Trophoblast cell (in vitro differentiated cells and primary cell): ENCODE measurements at places on chromosomes 7 and 10.

DNA sequence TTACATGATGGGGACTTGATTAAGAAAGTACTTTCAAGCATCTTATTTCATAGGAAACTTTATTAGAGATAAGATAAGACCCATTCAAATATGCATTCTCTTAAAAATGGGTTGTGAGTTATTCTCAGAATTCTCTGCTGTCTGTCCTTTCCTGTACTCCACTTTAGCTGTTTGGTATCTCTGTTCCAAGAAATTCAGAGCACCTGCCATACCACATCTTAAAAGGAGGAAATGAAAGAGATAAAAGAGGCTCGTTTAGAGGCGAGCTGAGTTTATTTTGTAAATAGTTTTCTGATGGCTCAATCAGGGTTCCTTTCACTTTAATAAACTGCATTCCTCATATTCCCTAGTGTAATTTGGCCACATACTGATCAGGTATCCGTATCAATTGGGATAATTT, 87.2 kb downstream of the MDFIC start:
- DNase-seq, result no peak

DNA sequence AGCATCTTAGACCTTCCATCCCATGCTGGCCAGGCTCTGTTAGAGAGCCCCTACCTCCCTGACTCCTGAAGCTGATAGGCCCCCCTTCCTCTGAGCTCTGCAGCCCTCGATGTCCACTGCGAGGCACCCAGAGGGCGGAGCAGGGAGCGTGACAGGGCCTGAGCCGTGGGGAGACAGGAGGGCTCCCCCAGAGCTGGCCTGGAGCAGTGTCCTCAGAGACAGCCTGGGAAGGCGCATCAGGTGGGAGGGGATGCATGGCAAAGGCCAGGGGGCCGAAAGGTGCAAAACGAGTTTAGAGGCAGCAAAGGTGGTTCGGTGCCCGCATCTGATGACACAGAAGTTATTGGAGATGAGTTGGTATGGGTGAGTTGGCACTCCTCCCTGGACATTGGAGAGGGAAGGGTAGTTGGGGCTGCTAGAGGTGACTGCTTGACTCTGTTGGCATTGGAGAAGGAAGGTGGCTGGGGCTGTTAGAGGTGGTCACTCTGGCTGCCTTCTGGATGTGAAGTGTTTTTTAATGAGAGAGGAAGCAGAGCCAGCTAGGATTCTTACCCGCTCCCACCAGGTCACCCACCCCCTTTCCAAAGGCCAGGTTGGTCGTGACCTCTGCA, 53.1 kb downstream of the PRF1 start:
- no peak for DNase-seq

- no peak for DNase-seq
Observed at GRCh38 chr7:114942446-114943175, 20.7 kb downstream of the MDFIC start.

- DNase-seq, result no peak
Observed at GRCh38 chr7:41170466-41170865, 532.4 kb downstream of the INHBA start.

GRCh38 chr10:96576277-96576980, 10.4 kb downstream of the TM9SF3 start:
- no peak for DNase-seq

DNA sequence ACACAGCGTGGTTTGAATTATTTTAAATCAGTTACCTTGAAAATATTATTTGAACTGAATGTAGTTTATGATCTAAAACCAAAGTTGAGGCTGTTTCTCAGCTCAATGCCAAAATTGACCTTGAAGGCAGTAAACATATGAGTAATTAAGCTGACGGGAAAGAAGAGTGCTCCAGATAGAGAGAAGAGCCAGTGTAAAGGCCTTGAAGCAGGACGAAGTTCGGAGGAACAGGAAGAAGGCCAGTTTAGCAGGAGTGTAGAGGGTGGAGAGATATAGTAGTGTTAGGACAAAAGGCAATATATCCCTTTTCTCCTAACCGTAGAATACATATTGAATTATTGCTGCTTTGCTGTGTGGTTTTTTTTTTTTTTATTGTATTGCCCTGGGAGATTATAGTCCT, 63.2 kb downstream of the CYP51A1 start:
- no peak for DNase-seq

DNA sequence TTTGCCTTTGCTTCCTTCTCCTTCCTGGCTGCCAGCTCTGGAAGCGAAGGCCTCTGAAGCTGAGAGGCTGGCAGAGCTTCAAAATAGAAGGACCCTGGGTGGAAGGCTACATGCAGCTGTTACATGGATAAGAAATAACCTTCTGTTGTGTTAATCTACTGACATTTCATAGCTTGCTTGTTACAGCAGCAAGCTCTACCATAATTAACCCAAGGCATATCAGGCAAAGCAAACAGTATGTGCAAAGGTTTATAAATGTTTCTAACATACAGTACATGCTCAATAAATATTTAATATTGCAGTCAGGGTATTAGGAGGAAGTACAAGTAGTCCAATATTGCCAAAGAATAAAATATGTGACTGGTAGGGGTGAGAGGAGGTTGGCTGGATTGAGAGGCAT, 55.6 kb upstream of the MKLN1 start:
- DNase-seq, result no peak

DNA sequence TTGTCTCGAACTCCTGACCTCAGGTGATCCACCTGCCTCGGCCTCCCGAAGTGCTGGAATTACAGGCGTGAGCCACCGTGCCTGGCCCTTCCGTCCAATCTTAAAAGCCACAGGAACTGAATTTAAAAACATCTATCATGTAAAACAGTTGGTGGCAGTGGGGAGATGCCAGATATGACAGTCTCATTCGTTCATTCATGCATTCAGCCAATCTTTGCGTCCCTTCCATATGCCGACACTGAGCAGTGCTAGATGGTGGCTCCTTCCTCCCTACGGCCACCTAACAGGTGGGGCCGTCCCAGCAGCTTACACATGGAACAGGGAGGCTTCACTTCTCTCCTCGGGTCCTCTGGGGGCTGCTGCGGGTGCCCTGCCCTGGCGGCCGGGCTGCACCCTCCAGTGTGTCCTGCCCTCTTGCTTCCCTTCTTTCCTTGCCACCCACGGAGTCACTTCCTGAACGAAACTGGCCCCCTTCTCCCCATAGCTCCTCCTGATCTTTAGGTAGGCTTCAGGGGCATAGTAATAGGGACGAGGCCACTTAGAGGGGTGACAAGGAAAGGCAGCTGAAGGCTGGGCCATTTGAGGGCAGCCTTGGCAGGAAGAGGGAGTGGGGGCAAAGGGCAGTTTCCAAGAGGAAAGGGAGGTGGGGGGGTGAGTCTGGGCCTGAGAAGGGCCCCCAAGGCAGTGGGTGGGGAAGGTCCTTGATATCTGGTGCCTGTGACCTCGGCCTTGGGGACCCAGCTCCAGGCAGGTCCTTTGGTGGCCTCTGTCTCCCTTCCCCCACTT, 53.8 kb downstream of the PROSER2 start:
- DNase-seq, result no peak

GRCh38 chr7:155274633-155275355, 22.9 kb upstream of the INSIG1 start:
- DNase-seq, result no peak

DNA sequence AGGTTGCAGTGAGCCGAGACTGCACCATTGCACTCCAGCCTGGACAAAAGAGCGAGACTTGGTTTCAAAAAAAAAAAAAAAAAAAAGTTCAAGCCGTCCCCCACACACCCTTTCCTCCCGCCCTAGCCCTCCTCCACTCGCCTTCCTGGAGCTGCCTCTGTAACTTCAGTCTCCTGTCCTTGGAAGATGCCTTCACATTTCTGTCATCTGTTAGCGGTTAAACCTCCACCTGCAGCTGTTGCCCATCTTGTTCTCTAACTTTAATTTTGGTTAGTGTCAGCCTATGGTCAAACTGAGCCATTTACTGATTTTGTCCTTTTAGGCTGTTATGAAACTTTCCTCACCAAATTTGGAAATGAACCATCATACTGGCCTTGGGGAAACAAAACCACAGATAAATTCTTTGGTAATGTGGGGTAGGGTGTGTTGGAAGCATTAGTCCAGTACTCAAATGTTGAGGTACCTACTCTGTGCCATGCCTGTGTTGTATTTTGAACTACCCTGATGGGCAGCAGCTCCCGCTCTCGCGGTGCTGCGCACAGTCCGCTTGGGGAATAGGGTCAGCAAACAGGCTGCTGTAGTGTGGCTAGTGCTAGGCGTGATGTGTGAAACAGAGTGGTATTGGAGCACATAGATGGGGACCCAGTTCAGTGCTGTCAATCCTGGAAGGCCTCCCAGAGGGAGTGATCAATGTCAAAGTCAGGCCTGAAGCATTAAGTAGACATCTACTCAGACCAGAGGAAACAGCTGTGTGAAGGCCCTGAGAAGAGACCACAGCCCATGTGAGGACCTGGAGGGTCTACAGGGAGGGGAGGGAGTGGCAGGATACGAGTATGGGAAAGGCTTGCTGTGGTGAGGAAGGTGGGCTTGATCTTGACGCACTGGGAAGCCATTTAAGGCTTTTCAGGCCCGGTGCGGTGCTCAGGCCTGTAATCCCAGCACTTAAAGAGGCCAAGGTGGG, 26.9 kb downstream of the SFXN4 start:
- DNase-seq, result no peak

- no peak for DNase-seq
Observed at GRCh38 chr7:16745645-16746044, 7.9 kb upstream of the TSPAN13 start.

GRCh38 chr7:150787321-150788281, 12.6 kb downstream of the TMEM176B start:
- peak; percentile 39 for DNase-seq

GRCh38 chr10:132839061-132839460, 53.1 kb upstream of the NKX6-2 start:
- no peak for DNase-seq

- DNase-seq, result no peak
Observed at GRCh38 chr10:60003651-60004523, 97.5 kb upstream of the CCDC6 start.

DNA sequence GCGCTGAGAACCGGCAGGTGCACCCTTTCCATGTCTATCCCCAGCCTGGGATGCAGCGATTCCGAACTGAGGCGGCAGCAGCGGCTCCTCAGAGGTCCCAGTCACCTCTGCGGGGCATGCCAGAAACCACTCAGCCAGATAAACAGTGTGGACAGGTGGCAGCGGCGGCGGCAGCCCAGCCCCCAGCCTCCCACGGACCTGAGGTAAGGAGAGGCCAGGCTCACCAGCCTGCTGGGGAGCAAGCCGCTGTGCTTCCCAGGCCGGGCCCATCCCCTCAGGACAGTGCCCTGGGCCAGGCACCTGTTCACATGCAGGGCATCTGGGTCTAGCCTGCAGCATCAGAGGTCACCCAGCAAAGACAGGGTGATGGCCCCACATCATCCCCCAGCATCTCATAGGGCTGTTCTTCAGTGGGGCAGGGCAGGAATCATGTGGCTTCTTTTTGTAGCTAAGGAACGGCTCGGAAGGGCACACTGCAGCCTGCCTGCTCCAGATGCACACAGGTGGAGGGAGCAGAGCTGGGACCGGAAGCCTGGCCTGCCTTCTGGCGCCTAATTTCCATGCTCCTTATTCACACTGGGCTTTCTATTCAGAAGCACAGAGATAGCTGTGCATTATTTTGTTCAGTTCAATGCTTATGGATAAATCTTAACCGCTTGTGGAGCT, 18.9 kb downstream of the BAG3 start:
- no peak for DNase-seq

GRCh38 chr10:90193240-90193985, 492.0 kb downstream of the KIF20B start:
- DNase-seq, result peak; percentile 16

DNA sequence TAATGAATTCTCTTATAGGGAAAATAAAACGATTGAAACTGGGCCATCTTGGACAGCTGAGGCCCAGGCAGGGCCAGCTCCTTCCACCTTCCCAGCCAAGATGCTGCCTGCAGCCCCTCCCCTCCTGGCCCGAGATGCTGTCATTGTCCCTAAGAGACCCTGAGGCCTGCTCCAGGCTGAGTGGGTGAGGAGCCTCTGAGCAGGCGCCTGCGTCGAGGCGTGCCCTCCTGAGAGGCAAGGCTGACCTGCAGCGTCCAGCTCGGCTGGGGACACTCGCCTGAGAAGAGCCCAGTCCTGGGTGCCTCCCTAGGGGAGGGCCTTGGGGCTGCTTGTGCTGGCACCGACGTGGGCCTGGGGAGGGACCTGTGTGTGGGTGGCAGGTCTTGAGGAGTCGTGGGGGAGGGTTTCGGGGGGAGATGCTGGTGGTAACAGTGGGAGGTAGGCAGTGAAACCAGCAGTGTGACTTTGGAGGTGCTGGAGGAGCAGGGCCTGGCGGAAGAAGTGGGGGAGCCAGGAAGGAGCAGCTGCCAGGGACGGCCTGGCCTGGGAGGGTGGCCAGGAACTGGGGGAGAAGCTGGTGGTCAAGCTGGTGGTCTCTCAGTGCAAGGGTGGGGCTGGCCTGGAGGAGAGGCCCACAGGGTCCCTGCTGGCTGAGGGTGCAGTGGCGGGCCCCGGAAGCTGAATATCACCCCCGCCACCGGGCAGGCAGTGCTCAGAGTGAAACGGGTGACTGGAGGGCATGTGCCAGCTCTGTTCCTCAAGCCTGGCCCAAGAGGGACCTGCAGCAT, 7.9 kb downstream of the GPR146 start:
- DNase-seq, result no peak

DNA sequence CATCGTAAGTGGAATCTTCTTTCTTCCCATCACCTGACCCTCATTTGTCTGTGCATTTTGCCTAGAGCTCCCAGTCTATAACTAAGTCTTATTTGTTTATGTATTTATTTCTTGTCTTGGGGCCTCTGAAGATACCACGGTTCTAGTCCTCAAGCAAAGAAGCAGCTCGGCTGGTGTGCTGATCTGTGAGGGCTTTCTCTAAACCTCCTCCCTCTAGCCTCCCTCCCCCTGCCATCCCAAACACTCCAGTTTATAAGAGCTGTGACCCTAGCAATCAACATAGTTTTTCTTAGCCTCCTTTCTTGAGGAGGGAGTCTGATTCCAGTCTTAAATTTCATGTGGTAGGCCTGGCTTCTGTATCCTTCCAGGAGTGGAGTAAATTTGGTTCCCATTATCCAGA, 15.7 kb upstream of the NDUFA5 start:
- no peak for DNase-seq

GRCh38 chr7:66216687-66217086, 11.6 kb downstream of the TPST1 start:
- DNase-seq, result no peak

DNA sequence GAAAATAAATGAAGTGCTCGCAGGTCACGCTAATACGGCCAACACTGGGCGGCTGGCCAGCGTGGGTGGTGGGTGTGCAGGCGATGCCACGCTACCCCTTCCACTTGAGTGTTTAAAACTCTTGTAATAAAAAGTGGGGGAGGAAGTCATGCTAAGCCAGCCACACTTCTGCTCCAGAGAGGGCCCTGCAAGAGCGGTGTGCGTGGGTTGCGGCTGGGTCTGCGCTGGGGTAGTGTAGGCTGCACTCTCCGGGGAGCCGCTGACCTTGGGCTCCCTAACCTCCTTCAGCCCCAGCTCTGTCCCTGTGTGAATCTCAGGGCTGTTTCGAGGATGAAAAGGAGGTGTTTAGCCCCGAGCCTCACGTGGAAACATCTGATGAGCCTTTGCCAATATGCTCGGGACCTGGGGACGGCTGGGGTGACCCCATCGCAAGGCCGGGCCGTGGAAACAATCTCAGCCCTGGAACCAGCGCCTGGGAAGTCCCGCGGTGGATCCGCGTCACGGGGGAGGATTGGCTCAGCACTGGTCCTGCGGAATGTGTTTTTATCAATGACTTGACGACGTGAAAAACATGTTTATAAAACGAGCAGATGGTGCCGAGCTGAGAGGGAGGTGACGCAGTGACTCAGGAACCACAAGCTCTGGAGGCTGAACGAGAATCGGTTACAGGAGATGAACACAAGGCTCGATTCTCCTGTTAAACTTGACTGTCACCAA, 278.5 kb downstream of the DNAJB6 start:
- no peak for DNase-seq
